ENCODE measurements at places on chromosomes 11 and 22.
A peak's percentile ranks its signal among the peaks of the same experiment; 100 is the strongest.

- DNase-seq, result no peak
Observed at GRCh38 chr11:134711588-134711987, 299.5 kb upstream of the B3GAT1 start.

DNA sequence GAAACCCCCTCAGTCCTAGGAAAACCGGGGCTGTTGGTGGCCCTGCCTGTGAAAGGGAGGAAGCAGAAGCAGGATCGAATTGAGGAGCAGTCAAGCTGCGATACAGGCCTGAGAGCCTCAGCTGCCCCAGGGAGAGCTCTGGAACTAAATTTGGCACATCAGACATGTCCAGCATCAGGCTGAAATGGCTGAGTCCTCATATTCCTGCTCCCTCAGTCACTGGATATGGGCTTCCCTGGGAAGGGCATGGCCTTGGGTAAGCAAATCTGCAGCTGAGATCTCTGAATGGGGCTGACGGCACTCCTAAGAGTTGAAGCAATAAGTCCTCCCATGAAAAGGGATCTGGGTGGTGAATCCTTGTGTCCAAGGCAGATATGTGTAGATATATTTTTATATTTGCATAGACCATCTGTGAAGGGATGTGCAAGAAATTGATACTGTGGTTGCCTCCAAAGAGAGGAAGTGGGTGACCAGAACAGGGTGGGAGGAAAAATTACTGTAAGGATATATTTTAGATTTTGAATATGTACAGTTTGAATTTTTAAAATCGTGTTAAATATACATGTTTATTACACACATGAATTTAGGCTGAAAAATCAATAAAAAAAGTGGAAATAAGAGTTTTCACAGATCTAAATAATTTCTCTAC is 45.5 kb downstream of the APIP start:
- DNase-seq, result no peak

DNA sequence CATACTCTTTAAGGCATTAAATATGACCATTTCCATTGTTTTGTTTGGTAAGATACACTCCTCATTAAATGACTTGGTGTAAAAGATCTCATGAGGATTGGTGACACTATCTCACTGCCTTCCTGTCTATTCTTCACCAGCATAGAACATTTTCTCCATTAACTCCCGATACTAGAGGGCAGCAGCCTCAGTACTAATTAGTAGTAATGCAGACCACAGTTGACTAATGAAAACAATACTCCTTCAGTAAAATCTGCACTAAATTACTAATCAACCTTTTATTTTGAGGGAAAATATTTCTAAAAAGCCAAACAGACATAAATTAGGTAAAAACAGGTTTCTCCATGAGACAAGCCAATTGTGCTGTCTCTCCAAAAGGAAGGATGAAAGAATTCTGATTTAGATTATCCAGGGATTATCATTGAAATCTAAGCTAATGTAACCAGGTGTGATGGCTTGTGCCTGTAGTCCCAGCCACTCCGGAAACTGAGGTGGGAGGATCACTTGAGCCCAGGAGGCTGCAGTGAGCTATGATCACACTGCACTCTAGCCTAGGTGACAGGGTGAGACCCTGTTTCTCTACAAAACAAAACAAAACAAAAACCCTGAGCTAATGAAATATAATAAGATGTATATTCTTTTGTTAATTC is 9.4 kb downstream of the PGM2L1 start:
- DNase-seq, result peak; percentile 11

GRCh38 chr11:31788085-31788484 is 23.0 kb downstream of the PAX6 start:
- no peak for DNase-seq
